ENCODE measurements at places on chromosomes 4 and X.

DNA sequence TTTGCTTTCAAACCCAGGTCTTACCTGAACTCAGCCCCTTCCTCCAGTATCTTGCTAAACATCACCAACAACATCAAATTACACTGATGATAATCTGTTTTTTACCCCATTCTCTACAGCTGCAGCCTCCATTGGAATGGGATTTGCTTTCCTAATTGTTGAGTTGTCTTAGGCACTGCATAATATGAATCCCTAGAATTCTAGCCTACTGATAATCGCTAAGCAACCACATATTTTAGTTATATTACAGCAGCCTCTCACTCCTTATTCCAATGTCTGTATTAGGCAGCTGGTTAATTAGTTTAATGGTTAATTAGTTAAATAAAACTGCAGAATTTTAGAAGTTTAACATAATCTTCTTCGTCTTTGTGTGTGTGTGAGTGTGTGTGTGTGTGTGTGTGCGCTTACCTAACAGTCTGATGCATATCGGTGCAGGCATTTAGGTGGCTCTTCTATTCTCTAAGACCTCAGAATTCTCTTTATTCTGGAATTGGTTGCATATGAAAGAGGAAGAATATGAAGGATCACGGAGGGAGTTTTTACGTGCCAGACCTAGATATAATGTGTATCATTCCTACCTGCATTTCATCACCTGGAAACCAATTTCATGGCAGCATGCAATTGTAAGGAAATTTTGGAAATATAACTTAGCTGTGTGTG is 5.3 kb upstream of the COMMD8 start:
- DNase-seq, result no peak

- no peak for DNase-seq
These were observed 161.7 kb upstream of the MAMLD1 start for GRCh38 chrX:150201391-150201790.

DNA sequence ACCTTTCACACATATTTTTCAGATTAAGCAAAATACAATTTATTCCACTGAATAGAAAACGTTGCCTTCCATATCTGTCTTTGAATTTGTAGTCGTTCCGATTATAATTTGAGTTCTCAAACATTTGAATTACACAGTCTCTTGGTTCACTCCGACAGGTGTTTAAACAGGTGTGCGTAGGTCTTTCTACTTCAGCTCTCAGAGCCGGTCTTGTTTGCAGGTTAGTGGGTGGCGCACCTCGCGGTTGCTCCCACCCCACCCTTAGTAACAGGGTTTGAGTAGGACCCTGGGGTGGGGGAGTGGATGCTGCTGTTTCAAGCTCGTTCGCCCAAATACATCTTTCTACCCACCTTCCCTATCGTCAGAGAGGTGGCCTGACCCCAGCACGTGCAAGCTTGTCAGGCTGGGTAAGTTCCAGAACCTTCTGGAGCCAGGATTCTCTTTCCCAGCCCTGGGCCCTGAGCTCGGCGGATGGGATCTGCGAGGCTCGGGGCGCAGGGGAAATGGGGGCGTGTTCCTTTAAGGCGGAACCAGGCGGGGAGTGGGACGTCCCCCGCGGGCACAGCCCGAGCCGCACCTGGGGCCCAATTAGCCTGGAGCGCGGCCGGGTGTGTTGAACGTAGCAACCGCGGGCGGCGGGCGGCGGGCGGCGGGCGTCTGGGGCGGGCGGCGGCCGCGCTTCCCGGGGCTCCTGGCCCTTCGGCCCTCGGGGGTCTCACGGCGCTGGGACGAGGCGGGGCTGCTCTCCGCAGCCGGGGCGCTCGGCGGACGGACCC is at the start of gene FAM149A:
Gene FAM149A (plus strand): TSS at position 591 of the 776 bp plus-strand sequence.
- DNase-seq, result peak; percentile 8

GRCh38 chrX:135295944-135296305 is 13.4 kb upstream of the ETDC start:
- DNase-seq, result no peak

DNA sequence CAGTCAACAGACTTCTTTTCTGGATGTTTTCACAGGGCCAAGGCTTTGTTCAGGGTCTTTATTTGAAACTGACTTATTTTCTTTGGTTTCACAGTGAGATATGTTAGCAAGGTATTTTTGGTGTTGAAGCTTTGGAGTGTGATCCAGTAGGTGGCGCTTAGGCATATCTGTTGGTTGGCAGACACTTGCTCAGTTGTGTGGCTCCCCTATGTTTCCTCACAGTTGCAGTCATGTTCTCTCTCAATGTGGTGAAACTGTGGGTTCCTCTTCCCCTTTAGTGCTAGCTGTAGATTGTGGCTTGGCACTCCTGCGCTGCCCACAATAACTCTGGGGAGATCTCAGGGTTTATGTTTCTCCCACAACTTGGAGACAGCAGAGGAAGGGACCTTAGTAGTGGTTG is 460.8 kb downstream of the SLITRK2 start:
- DNase-seq, result no peak

- DNase-seq, result no peak
These were observed 60.7 kb upstream of the HELT start for GRCh38 chr4:184957446-184958115.

- DNase-seq, result no peak
These were observed 2.7 kb upstream of the SORCS2 start for GRCh38 chr4:7189475-7190277.

DNA sequence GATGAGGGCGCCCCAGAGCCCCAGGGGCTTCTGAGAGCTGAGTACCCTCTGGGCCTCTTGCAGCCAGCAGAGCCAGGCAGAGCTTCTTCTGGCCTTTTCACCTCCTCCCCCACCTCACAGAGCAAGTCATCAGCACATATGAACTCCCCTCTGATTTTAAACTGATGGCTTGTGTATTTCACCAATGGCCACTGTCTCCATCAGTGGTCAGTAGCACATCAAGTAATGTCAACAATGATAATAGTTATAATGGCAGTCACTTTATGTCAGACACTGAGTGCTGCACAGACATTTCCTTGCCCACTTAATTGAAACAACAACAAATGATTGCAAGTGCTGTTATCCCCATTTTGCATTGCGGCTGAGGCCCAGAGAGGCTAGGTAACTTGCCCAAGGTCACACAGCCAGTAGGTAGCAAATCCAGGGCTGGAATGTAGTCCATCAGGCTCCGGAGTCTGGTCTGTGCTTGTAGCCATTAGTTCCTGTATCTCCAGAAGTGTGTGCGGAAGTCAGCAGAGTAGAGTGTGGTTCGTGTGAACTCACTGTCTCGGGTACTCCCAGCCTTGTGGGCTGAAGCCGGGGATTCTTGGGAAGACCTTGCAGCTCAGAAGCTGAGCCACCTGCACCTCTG is 3.0 kb downstream of the ATP2B3 start:
- no peak for DNase-seq

- DNase-seq, result no peak
These were observed 793 bp downstream of the TSPAN7 start for GRCh38 chrX:38561951-38562719.

- no peak for DNase-seq
These were observed 106.9 kb upstream of the RAPGEF2 start for GRCh38 chr4:158995965-158996364.

DNA sequence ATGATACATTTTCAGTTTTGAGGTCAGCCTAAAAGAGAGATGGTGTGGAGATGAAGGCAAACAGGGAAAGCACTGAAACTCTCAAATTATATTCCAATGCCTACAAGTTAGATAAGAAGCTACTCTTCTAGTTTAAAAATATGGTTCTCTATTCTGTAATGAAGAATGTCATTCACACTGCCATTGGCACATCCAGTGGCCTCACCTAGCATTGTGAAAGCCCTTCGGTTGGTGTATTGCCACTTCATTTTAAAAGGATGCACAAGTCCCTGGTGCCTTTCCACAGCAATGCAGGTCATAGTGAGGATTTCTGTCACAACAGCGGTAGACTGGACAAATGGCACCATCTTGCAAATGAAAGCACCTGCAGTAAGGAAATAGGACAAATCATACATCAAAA is 40.6 kb downstream of the QRFPR start:
- DNase-seq, result no peak

DNA sequence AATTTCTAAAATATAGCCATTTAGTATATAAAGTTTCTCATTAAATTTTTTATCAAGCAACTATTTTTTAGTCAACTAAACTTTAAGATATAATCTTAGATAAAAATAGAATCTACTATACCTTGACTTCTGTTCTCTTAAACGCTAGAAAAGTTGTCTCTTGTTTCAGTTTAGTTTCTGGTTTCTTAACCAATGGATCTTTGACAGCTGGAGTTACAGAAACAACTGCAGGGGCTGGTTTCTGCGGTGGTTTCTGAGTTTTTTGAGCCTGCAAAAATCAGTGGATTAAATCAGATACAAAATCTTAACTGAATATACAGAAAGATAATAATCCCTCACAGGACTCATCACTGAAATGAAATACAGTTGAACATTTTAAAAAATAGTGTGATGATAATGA is 21.9 kb downstream of the INTS12 start:
- DNase-seq, result no peak

DNA sequence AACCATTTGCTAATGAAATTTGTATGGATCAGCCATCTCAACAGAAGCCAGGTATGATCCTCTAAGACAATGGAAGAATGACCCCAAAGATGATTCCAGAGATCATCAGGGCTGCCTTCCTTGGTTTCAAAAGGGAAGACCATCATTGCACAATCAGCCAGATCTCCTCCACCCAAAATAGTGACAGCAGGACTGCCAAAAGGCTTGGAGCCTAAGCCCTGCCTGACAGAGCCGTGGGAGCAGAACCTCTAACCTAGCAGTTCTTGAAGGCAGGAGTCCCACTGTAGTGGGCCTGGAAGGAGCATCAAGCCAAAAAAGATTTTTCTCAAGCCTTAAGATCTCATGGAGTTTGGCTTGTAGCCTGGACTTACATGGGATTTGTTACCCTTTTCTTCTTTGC is 226.0 kb downstream of the RASL11B start:
- DNase-seq, result no peak

DNA sequence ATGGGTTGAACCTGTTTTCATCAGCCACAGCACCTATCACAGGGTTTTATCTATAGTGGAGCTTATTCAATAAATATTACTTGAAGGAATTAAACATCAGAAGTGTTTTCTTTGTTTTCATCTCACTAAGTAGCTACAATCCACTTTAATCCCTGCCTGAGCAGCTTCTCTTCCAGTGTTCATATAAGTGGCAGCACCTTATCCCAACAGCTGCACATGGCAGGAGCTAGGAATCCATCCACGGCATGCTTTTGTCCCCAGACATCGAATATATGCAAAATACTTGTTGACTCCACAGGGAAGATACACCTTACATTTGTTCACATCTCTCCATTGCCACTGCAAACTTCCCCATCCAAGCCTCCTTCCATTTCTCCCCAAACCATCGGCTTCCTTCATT is 549.8 kb upstream of the FAM241A start:
- no peak for DNase-seq

GRCh38 chr4:56603297-56603696 is 77.8 kb downstream of the HOPX start:
- no peak for DNase-seq

DNA sequence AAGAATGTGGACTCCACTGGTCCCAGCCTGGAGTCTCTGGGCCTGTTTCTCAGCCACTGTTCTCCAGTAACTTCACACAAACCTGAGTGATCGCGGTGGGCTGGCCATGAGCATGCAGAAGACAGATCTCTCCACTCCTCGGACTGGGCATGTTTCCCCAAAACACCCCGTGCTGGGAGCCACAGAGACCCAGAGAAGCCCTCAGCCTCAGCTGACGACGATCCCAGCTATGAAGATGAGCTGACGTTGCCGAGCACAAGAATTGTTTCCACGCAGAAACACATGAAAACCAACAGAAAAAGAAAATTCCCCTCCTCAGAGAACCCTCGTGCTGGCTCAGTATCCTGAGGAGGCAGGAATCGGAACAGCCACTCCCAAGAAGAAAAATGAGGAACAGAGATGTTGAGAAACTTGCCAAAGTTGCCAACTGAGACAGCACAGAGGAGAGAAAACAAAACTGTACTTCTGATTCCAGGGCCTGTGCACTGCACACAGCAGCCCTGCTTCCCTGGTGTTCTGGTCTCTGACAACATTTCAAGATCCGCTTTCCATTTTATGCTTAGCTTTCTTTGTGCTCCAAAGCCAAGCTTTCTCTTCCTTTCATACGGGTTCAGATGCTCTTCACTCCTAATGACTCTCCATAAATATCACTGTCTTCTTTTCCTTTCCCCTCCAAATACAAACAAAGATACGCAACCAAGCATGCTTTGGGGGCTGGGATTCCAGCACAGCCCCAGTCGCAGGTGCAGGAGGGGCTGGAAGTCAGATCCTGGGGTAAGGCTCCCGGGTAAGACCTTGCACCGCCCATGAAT is 81.4 kb downstream of the IRF2 start:
- no peak for DNase-seq

DNA sequence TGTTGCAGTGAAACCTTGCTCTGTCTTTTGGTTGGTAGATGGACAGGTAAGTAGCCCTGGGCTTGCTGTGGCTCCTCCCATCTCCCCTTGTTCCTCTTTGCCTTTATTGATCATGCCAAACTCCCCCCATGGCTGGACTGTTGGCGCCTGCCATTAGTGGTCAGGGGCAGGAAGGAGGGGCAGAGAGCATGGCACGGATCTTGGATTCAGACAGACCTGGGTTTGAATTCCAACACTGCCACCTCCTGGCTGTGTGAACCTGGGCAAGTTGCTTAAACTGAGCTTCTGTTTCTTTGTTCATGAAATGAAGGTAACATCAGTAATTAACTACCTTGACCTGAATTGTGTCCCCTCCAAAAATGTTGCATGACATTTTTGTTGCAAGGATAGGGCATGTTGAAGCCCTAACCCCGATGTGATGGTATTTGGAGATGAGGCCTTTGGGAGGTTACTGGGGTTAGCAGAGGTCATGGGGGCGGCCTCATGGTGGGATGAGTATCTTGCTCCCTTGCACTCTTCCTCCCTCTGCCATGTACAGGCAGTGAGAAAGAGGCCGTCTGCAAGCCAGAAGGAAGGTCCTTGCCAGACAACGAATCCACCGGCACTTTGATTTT is 6.0 kb downstream of the SLC2A9 start:
- no peak for DNase-seq

DNA sequence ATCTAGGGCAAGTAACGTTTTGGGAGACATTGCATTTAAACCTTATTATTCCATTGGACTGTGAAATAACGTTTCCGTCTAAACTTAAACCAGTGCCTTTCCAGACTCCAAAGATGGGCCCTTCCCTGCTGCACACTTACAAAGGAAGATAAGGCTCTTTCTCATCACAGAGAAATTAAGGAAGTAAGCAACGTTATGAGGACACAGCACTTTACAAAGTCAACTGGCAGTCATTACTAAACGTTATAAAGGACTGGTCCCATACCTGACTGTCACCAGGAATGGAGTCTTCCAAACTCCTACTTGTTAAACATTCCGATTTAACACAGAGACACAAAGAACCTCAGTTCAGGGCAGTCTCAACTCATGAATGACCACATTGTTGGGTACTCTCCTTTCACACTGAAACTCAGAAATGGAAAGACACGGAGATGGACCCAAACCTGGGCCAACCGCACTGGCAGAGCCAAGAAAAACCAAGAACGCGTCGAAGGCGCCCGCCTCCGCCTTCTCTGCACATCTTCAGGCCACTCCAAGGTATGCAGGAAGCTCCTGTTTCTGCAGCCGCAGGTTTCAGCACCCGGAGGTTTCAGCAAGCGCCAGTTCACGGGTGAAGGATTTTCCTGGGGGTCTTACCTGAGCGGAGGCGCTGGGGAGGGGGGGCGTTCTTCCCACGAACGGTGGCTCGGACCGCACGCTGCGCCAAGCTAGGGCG is 670 bp downstream of the PAPSS1 start:
- no peak for DNase-seq

Measured in stimulated activated CD4-positive, alpha-beta T cell treated with anti-CD3 and anti-CD28 coated beads, TNF-alpha, amount 100 ng/mL, for 24 hours (primary cell).